ENCODE measurements at places on chromosomes 13 and 19.
A peak's percentile ranks its signal among the peaks of the same experiment; 100 is the strongest.

GRCh38 chr19:31263328-31263727 is 85.9 kb downstream of the TSHZ3 start:
- DNase-seq, result no peak

GRCh38 chr13:111533900-111534683 is 213.7 kb downstream of the TEX29 start:
- DNase-seq, result no peak

- no peak for DNase-seq
Measured at GRCh38 chr19:2533686-2534422, 57.9 kb downstream of the GADD45B start.

DNA sequence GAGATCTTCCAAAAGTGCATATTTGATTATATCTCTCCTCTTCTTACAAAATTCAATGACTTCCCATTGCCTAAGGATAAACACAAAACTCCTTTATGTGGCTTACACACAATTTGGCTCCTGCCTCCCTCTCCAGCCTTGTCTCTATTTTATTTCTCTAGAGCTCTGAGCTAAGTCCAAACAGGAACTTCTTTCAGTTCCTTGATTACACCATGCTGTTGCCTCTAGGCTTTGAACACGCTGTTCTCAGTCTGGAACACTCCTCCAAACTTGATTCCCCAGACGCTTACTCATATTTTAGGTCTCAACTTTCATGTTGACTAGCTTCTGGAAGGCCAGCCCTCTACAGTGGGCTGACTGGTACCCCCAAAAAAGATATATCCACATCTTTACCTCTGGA is 258.5 kb downstream of the COG6 start:
- DNase-seq, result no peak

GRCh38 chr19:56405062-56405461 is 930 bp downstream of the ZNF583 start:
- DNase-seq, result no peak

GRCh38 chr13:91278888-91279287 is 68.6 kb upstream of the MIR17HG start:
- DNase-seq, result no peak

DNA sequence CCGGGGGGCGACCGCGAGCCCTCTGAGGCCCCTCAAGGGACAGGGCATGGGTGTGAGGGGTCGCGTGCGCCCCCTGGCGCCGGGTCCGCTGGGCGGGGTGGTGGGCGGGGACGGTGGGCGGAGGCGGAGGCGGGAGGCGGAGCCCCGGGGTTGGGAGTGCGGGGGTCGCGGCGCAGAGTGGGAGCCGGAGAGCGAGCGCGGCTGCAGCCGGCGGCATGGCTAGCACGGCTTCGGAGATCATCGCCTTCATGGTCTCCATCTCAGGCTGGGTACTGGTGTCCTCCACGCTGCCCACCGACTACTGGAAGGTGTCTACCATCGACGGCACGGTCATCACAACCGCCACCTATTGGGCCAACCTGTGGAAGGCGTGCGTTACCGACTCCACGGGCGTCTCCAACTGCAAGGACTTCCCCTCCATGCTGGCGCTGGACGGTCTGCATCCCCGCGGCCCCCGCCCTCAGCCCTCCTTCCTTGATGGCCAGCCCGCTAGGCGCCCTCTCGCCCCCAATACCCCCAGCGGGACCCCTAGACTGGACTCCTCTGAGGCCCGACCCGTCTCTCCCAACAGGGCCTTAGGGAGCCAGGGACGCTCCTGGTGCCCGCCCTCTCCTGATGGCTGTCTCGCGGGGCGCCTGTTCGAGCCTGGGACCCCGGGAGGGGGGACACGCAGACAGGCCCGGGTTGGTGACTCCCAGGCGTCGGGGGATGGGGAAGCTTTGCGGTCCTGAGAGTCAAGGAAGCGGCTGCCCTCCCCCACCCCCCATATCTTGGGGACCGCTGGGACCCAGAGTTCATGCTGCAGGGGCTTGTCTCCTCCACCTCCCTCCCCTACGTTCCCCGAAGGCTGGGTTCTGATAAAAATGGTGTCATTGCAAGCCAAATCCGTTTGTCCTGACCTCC is at the start of gene CLDN10:
Gene CLDN10, plus strand, starts transcription at position 182 of the 903 bp plus-strand sequence. Its CDS starts 34 bp downstream, at position 216.
- no peak for DNase-seq

GRCh38 chr13:40290758-40291157 is 375.7 kb downstream of the FOXO1 start:
- no peak for DNase-seq

- no peak for DNase-seq
Measured at GRCh38 chr13:41961466-41961760, 504 bp upstream of the VWA8 start.

DNA sequence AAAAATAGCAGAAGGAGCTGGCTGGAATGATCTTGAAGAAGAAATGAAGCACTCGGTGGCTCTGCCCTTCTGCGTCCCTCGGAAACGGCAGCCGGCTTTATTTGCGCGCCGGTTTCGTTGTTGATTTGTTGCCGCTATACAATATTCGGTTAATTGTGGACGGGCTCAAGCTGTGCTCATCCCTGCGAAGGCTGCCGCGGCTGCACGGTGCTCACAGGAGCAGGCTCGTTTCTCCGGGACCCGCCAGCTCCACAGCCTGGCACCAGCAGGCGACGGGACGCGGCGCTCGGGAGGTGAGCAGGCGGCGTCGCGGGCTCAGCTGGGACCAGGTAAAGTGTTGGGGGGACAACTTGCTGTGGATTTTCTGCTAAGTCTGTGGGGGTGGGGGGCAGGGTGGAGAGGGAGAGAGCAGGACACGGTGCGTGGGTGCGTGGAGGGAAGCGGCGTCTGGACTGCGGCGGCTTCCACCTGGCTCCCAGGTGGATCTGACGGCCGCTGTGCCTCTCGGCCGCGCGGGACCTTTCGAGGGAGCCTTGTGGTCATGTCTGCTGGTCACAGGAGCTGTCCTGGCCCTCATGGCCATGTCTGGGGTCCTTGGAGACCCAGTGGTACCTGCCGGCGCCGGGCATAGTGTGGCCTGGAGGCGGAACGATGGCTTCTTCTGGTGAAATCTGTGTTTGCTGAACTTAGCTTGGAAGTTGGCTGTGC is 90.9 kb downstream of the TEX29 start:
- no peak for DNase-seq

DNA sequence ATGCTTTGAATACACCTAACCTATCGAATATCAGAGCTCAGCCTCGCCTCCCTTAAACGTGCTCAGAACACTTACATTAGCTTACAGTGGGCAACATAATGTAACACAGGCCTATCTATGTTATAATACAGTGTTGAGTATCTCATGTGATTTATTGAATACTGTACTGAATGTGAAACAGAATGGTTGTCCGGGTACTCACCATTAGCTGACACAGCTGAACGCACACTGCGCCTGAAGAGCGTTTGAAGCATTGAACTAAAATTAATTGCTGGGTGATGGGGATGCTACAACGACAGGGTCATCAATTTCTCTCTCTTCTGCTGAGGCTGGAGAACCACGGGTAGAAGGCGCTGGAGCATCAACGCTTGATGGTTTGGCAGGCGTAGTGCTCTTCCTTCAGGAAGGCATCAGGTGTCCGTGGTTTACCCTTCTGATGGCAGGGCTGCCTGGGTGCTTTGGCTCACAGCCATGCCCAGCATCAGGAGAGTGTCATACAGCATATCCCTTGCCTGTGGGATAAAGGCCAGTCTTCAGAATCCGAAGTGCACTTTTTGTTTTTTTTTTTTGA is 46.9 kb upstream of the UBE2L5 start:
- no peak for DNase-seq

- no peak for DNase-seq
Measured at GRCh38 chr19:15780610-15781418, 6.6 kb upstream of the OR10H5 start.

- DNase-seq, result no peak
Measured at GRCh38 chr13:41054212-41054877, 7.0 kb upstream of the WBP4 start.

DNA sequence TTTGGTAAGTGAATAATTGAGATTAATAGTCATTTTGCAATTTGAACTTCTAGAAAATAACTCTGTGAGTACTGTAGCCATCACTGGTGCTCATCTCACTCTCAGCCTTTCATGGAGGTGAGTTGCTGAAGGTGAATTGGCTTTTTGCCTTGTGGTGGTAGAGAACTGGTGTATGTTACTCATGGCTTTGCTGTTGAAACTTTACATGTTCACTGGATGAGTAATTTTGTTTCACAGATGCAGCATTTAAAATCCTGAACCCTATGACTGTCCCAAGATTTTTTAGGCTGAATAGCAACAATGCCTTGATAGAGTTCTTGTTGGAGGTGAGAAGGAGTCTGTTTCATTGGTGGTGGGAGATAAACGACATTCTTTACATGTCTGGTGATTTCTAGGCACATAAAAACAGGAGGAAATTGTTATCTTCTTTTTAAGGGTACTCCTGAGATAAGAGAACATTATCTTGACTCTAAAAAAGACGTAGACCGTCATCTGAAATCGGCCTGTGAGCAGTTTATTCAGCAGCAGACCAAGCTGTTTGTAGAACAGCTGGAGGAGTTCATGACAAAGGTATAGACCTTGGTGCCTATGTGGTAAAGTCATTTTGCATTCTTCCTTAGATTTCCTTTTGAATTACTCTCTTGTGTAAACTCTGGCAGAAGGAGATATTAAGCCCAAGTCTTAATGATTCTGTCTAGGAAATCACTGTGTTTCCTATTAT is 53.9 kb downstream of the COG3 start:
- no peak for DNase-seq

- no peak for DNase-seq
Measured at GRCh38 chr19:38528931-38529330, 88.8 kb downstream of the MAP4K1 start.

GRCh38 chr19:3721131-3721886 is 13.1 kb downstream of the TJP3 start:
- peak; percentile 83 for DNase-seq

DNA sequence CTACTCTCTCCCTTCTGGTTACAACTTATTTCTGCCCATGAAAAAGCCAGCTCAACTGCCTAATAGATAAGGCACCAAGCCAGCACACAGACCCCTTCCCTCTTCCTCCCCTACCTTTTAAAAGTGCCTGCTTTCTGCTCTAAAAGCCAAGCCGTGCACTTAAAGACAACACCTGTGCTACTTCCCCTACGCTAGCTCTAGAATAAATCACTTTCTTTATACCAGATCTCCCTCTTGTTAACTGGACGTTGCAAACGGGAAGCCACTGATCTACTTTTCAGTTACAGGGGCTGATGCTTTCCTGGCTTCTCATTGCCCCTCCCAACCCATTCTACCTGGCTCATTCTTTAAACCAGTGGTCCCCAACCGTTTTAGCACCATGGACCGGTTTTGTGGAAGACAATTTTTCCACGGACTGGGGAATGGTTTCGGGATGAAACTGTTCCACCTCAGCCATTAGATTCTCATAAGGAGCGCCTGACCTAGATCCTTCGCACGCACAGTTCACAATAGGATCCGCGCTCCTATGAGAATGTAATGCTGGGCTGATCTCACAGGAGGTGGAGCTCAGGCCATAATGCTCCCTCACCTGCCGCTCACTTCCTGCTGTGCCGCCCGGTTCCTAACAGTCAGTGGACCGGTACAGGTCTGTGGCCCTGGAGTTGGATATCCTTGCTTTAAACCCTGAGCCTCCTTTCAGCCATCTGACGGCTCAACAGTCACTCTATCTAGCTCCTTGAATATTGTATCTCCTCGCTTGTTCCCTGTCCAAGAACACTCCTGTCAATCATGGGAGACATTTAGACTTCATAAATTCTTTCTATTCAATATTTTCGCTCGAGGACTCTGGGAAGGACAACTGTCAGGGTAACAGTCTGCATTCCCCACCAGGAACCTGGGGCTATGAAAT is 841 bp upstream of the ZNF223 start:
- DNase-seq, result no peak

DNA sequence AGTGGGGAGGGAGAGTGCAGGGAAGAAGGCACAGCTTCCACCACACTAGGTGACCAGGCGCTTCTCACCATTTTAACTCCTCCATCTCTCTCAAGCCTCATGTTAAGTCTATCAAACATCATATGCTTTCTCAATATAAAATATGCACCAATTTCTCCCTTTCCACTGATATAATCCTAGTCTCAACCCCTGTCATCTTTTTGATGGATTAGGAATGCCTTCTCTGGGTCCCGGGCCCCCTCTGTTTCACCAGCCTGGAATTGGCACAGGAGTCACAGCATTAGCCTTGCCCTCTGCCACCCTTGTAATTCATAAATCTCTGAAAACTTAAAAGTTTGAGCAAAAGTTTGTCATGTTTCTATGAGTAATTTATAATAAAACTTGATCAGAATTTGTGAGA is at the start of gene ZSCAN4:
Gene ZSCAN4, plus strand, starts transcription at position 301 of the 400 bp plus-strand sequence. CDS start 7,211 bp downstream, outside the sequence.
- no peak for DNase-seq

- DNase-seq, result no peak
Measured at GRCh38 chr13:98285317-98285716, 108.2 kb upstream of the RNF113B start.

DNA sequence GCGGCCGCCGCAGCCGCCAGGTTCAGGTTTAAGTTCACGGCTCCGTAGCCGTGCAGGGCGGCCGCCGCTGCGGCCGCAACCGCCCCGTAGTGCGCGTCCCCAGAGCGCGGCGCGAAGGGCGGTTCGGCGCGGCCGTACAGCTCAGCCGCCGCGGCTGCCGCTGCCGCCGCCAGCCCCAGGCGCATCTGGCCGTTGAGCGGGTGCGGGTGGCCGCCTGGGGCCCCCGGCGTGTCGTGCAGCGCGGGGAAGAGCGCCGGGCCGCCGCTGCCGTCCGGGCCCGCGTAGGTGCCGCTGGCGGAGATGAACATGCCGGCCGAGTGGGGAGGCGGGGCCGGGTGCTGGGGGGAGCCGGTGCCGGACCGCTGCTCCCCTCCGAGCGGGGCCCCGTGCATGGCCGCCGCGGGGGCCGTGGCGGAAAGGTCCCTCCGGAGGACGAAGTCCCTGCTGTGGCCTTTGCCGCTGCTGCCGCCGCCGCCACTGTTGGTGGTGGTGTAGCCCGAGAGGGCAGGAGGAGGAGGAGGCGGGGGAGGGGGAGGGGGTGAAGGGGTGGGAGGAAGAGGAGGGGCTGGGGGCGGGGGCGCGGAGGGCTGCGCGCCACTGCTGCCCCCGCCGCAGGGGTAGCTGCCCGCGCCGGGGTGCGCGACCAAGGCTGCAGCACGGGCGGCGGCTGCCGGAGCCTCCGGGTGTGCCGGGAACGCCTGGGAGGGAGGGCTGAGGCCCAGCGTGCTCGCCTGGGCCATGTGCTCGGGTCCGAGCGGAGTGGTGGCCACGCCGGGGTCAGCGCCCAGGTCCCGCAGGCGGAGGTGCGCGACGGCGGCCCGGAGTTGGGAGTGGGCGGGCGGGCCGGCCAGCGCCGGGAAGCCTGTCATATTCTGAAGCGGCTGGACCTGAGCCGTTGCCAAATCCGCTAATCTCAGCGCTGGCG is 654 bp downstream of the ZIC5 start:
- no peak for DNase-seq

DNA sequence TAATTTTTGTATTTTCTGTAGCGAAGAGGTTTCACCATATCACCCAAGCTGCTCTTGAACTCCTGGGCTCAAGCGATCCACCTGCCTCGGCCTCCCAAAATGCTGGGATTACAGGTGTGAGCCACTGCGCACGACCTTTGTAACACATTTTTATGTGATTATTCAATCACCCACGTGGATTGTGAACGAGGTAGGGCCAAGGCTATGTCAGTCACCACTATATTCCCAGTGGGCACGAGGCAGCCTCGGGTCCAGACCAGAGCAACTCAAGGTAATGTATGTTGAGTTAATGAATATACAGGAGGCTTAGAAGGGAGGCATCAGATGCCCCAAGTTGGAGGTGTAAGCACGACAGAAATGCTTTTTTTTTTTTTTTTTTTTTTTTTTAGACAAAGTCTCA is 8.9 kb downstream of the PTGIR start:
- no peak for DNase-seq

GRCh38 chr13:111039735-111040134 is 75.4 kb upstream of the ARHGEF7 start:
- no peak for DNase-seq
